Stimulated activated CD8-positive, alpha-beta memory T cell treated with anti-CD3 and anti-CD28 coated beads, Interleukin-4, amount 100 ng/mL, for 1 hour (primary cell): ENCODE measurements at places on chromosomes 6 and 20.
A peak's percentile ranks its signal among the peaks of the same experiment; 100 is the strongest.

GRCh38 chr20:31670371-31671228 is 32.9 kb downstream of the COX4I2 start:
- no peak for DNase-seq

GRCh38 chr20:53331151-53331973 is 262.3 kb downstream of the ZNF217 start:
- DNase-seq = no peak

- DNase-seq = peak; percentile 70
These were observed 29.1 kb upstream of the SERPINB9 start for GRCh38 chr6:2931970-2932748.

DNA sequence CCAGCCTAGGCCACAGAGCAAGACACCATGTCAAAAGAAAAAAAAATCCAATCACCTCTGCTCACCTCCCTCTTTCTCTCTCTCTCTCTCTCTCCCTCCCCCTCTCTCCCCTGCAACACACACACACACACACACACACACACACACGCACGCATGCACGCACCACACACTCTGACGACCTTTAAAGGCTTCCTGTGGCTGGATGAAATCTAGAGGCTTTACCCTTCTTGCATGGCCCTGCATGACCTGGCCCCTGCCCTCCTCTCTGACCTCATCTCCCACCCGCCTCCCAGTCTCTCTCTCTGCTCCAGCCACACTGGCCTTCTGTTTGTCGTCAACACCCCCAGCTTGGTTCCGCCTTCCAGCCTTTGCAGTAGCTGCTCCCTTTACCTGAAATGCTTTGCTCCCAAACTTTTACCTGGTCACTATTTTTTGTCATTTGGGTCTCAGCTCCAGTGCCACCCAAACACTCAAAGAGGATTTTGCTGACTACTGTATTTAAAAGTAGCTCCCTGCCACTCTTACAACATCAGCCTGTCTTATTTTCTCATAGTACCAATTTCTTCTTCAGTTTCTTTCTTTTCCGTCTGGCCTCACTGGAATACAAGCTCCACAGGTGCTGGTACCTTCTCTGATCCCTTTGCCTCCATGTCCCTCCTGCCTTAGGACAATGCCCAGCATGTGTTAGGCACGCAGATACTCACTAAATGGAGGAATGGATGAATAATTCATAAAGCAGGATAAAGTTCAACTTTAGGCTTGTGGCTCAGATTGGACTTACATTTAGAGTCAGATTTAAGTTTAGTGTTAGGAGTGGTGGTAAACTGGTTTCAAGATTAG is 4.3 kb upstream of the LTA start:
- DNase-seq = no peak

DNA sequence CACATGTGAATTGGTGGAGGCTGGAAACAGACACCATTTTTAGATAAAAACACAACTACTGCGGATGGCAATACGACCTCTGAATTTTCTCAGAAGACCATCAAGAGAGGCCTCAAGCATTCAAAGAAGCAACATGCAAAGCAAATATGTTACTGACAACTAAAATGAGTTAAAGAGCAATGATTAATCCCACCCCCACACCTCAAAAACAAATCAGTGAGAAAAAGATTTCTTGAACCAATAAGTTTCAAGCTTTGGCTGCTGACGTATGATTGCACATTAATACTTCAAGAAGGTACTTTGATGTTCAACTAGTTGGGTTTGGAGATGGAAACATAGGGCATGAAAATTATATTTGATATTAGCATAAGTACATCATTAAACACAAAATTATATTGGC is 982 bp downstream of the MMUT start:
- DNase-seq = no peak

DNA sequence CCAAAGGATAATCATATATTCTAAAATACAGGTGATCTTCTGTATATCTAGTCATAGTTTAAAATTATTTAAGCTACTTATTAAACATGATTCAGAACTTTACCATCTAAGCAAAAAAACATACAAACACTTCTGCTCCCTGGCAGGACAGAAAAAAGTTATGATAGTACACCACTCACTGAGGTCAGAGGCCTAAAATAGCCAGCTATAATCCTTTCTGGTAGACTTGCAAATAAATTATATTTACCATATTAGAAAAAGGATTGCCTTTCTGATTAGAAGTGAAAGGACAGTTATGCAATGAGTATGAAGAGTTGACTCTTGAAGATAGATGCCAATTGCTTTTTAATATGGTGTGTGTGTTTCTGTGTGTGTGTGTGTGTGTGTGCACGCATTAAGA is 207.4 kb downstream of the BMP2 start:
- DNase-seq = no peak

DNA sequence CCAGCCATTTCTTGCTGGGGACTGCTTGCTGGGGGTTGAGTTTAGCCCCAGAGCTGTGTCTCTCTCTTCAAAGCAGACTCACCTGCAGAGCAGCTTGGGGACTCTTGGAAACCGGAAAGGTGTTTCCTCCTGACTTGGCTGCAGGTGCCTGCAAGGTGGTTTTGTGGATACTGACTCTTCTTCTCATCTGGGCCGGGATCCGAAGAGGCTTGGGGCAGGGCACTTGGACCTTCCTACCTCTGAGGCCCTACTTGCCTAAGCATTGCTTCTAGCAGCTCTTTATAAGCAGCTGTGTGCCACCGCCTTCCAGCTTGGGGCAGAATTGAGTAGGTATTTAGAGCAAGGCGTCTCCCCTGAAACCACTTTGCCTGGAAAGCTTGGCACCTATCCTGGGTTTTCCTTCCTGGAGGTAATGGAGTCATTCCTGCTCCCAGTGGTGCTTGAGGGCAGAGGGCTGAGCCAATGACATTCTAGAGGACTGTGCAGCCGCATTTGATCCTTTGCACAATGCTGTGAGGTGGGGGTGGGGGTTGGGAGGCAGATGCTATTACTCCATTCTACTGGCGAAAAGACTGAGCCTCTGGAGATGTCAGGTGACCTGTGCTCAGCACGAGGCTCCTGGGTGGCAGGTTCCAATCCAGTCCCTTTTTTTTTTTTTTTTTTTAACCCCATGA is 3.4 kb upstream of the CTSZ start:
- no peak for DNase-seq

- no peak for DNase-seq
These were observed 54.8 kb upstream of the FAM83C start for GRCh38 chr20:35347011-35347410.

GRCh38 chr6:97864826-97865225 is 581.8 kb upstream of the MMS22L start:
- no peak for DNase-seq

DNA sequence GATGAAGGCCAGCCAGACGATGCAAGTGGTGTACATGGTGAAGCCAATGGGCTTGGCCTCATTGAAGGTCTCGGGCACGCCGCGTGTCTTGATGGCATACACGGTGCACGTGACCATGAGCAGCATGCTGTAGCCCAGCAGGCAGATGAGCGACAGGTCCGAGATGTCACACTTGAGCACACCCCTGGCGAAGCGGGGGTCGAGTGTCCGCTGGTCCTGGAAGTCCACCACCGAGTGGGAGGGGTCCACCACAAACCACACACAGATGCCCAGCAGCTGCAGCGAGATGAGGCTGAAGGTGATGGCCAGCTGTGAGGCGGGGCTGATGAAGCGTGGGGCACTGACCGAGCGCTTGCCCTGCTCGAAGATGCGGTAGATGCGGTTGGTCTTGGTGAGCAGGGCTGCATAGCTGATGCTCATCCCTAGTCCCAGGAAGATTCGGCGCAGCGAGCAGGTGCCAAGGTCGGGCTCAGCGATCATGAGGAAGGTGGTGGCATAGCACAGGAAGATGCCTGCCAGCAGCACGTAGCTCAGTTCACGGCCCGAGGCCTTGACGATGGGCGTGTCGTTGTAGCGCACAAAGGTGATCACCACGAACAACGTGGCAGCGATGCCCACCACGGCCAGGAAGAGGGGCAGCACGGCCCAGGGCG is 110.1 kb downstream of the GRM4 start:
- no peak for DNase-seq

DNA sequence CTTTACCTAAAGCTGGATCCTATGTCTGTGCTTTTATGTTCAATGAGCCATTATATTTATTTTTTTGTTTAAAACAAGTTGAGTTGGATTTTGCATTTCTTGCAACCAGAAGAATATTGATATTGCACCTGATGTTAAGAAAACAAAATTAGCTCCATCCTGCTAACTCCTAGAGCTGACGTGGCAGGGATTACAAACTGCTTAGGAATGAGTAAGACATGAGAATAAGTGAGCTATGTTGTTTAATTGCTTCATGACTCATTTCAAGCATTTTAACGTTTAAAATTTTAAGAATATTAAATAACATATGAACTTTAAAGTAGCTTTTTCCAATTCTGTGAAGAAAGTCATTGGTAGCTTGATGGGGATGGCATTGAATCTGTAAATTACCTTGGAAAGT is 663.5 kb downstream of the EPM2A start:
- DNase-seq = no peak

- no peak for DNase-seq
These were observed 48.5 kb downstream of the MYH7B start for GRCh38 chr20:35004051-35004725.

- DNase-seq = no peak
These were observed 259.2 kb downstream of the DLL1 start for GRCh38 chr6:170031684-170032121.

GRCh38 chr20:25054995-25055629 is 2.8 kb downstream of the ACSS1 start:
- DNase-seq = no peak

GRCh38 chr6:56483929-56484328 is 158.8 kb downstream of the DST start:
- DNase-seq = no peak

- no peak for DNase-seq
These were observed 140.4 kb upstream of the SLC24A3 start for GRCh38 chr20:19071902-19072498.

DNA sequence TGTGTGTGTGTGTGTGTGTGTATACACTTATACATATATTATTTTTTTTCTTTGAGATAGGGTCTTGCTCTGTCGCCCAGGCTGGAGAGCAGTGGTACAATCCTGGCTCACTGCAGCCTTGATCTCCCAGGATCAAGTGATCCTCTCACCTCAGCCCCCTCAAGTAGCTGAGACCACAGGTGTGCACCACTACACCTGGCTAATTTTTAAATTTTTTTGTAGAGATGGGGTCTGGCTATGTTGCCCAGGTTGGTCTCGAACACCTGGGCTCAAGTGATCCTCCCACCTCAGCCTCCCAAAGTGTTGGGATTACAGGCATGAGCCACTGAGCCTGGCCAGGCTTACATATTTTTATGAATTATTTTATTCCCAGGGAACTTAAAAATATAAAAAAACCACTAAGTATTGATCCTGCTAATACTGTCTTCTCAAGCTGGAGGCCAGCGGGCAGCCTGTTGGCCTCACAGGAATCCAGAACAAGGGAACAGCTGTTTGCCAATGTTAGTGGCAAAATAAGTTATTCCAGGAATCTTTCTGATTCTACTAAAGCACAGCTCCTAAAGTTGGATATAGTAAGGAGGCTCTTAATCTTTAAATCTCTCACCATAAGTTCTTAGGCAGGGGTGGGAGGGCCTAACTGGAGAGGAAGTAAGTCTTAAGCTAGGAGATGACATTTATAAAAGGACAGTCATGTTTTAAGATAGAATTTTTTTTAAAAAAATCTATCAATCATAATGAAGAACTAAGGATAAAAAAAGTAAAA is 135.5 kb upstream of the NUP153 start:
- DNase-seq = no peak

- no peak for DNase-seq
These were observed 163.6 kb upstream of the CST7 start for GRCh38 chr20:24785141-24786110.
